ENCODE measurements at places on chromosomes 6 and 20.

GRCh38 chr6:26556263-26557070 is 18.3 kb downstream of the HMGN4 start:
- DNase-seq: peak; percentile 77

DNA sequence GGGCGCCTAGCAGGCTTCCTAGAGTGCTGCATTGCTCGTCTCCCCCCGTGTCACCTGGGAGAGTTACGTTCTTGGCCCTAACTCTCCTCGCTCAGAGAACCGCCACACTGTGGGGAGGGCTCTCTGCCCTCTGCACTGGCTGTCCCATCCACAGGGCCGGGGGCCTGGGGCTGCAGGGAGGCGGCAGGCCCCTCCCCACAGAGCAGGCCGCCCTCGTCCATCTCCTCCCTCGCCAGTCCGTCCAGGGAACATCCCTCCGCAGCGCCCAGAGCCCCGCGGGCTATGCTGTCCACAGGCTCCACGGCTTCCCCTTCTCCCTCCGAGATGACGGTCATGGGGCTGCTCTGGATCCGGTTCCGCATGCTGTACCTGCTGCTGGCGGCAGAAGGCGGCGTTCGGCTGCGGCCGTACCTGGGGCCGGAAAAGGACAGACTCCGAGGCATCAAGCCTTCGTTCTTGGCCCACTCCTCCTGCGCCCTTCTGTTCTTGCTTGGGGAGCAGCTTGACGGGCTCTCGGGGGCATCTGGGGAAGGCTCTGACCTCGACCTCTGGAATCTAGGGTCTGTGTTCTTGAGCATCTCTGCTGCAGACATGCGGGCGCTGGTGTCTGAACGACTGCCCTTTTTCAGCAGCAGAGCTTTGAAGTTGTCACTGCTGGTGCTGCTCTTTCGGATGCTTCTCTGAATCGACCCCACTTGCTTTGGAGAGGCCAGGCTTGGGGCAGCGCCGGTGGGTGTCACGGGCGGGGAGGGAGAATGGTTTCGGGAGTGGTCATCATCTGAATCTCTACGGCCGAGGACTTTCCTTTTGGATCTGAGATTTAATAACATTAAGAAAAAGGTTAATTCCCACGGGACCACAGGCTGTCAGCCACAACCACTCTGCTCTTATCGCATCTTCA is 20.2 kb downstream of the HEBP2 start:
- DNase-seq: no peak

- DNase-seq: no peak
Observed at GRCh38 chr6:148954934-148955333, 208.1 kb downstream of the UST start.

GRCh38 chr6:150296890-150297289 is 71.9 kb upstream of the IYD start:
- DNase-seq: no peak

GRCh38 chr6:41157323-41157722 is 3.2 kb upstream of the TREML1 start:
- DNase-seq: no peak

DNA sequence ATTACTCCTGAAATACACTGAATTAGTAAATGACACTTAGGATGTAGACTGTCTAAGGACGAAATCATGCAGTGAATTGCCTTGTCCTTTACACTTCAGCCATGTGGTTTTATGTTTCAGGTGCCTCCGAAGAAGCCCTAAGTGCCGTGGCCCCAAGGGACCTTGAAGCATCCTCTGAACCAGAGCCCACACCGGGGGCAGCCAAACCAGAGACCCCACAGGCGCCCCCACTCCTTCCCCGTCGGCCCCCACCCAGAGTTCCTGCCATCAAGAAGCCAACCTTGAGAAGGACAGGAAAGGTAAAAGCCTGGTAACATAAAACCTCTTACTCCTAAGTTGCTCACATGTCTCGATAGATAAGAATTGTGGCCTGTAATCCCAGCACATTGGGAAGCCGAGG is 75.3 kb downstream of the SERAC1 start:
- DNase-seq: no peak

DNA sequence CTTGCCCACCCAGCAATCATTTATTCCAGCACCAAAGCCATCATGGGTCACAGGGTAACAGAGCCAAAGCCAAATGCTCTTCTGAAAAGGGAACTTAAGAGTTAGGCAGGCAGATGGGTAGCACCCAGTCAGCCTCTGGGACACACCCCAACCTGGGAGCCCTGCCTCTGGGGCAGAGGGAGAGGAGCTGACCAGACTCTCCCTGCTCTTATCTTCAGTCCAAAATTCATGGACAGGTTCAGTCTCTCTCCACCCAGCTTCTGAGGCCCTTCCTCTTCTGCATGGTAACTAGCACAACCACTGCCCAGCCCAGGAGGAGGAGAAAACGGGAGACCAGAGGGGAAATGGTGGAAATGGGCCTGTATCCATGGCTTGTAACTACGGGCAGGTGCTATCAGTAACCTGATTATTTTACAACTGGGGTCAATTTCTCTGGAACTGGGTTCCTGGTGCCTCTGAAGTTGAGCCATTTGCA is 105.4 kb downstream of the NOL4L start:
- no peak for DNase-seq

DNA sequence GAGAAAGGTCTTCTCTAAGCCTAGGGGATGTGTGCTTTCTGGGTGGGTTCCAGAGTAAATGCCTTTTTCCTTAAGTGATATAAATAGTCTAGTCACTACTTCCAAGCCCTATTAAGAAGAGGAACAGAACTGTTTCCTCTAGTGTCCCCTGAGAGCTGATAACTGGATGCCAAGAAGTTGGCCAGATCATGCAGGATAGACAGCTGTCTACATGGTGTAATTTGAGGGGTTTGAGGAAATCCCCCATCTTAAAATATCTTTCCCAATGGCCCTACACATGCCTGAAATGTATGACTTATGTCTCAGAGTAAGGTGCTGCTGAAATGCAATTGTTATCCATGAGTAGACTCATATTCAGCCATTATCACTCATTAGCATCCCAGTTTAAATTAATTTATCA is 20.2 kb upstream of the PIM1 start:
- no peak for DNase-seq
